NCI-H510A (cell line): ENCODE measurements at places on chromosomes 12 and 14.

GRCh38 chr14:96586056-96586455 is 83.9 kb downstream of the PAPOLA start:
- no peak for DNase-seq

DNA sequence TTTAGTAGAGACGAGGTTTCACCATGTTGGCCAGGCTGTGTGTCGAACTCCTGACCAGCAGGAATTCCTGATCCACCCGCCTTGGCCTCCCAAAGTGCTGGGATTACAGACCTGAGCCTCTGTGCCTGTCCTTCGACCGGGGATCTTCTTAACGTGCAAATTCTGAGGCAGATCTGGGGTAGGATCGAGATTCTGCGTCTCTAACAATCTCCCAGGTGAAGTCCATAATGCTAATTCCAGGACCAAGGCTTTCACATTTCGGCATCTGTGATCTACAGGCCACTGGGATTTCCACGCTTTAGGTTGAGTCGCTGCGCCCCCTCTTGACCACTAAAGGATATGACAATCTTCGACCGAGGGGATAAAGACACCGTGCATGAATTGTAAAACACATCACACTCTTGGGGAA is 24.8 kb downstream of the FOS start:
- peak; percentile 29 for DNase-seq

- DNase-seq, result no peak
Observed at GRCh38 chr12:132360410-132360809, 31.0 kb upstream of the GALNT9 start.

DNA sequence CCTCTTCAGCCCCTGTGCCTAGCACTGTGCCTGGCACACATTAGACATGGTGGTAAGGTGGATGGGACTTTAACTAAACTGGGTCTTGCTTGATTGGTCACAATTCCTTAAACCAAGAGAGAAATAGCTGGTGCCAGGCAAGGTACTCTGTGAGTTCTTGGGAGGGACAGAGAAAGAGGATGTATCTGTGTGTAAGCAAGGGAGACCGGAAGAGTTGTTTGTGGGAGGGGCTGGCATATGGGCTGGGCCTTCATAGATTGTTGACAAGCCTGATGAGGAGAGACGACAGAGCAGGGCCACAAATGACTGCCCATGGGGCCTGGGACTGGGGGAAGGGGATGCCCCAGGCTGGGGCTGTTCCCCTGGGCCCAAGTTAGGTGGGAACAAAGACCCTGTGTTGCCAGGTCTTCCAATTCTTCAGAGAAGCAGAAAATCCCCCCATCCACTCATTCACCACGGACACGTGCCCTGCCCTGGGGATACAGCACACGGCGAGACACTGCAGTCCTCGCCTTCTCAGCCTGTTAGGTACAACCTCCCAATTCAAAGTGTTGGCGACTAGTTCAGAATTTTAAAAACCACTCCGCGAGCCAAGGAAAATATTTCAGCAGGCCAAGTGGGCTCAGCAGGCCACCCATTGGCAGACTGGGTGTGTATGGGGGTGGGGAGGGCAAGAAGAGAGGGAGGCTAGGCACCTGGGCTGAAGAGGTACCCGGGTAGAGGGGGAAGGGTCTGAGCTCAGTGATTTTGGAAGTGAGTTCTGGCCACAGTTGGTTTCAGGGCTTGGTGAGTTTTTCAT is 11.4 kb upstream of the CYP46A1 start:
- DNase-seq, result no peak
